ENCODE measurements at places on chromosomes 5 and 9.

- DNase-seq, result no peak
Measured at GRCh38 chr5:25060575-25060974, 415.8 kb upstream of the CDH10 start.

DNA sequence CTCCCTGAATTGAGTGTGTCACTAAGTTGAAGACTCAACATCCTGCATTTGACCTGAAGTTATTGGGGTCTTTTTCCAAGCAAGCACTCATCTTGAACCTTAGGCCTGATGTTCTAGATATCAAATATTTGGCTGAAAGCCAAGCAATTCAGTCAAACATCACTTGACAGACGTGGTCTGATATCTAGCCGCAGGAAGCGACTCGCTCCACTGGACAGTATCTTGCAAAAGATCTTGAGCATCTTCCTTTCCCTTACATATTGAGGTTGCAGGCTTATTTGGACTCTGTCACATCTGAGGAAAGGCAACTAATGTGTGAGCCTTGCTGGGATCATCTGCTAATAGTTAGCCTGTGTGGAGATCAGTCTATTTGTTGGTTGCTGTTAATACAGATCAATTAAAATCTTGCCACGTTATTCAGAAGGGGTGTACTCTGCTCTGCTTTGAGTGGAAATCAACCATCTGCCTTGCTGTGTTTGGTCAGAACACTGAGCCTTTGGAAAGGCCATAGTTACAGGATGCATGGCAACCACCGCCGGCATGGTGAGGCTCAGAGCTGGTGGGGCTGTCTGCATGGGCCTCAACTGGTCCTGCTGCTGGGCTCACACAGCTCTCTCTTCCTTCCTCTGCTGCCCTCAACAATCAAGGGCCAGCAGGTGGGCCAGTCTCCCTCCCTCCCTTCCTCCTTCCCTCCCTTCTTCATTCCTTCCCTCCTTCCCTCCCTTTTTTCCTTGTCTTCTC is 166.9 kb upstream of the KLF9 start:
- no peak for DNase-seq

DNA sequence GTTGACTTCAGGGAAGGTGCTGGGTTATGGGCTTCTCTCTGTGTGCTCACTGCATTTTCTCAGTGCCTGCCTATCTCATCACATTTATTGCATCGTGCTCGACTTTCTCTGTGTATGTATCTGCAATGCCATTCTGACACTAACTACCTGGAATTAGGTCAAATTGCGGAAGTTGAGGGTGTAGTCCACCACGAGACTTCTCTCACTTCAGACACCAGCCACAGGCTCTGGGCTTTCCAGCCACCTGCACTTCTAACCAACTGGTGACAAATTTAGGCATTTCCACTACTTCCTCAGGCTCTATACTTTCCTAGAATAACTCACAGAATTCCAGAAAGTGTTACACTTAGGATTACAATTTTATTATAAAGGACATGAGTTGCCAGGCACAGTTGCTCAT is 188.6 kb upstream of the ZNF608 start:
- DNase-seq, result no peak

DNA sequence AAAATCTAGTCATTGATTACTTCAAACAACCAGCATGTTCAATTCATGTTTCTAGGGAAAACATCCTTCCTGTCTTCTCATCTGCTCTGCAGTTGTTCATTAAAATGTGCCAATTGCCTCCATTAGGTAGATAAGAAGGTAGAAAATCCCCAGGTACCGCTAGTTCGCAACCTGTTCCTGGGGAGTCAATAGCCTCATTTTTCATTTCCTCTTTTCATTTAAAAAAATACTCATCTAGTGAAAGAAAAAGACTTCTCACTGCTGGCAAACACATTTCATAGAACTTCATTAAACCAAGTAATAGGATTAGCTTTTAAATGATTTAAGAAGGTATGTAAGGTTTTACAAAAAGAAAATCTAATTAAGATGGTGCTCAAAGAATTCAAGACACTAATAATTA is 113.3 kb downstream of the MARCHF11 start:
- DNase-seq, result no peak

GRCh38 chr5:10567121-10567591 is 3.3 kb downstream of the ANKRD33B start:
- DNase-seq, result no peak
